ENCODE measurements at places on chromosomes 4 and X.
A peak's percentile ranks its signal among the peaks of the same experiment; 100 is the strongest.

DNA sequence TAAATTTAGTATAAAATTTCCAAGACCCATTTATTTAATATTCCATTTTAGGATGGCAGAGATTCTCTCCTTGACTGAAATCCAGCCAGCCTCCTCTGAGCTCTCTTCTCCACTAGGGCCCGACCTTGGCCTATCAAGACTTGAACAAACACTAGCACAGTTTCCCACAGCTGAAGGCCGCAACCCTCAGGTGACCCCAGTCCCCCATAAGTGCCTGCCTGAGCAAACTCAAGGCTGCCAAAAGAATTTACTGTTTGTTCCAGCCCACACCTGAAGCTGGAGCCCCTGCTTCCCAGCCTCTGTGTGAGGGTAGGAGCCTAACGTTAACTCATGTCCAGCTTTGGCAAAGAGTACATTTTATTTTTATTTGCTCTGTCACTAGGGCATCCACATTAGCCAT is 629.0 kb upstream of the ZFP42 start:
- DNase-seq: no peak

GRCh38 chrX:38278682-38279081 is 48.6 kb downstream of the RPGR start:
- DNase-seq: no peak

DNA sequence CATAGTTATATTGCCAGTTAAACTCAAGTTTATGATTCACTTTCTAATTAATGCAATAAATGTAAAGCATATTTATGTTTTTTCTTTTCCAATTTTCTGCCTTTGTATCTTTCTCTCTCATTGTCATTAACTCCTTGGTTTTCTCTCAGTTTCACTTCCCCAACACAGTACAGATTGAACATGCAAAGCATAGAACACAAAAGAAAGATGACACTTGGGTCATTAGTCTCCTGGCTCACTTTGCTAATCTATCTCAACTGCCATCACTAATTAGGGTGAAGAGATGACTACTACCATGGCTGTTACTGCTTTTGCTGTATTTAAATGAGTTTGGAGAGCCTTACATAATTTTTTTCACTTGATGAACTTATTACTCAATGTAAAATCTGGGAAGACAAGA is 12.3 kb upstream of the NAA11 start:
- DNase-seq: no peak

- peak; percentile 18 for DNase-seq
Measured at GRCh38 chr4:7759216-7759615, 180.4 kb downstream of the AFAP1 start.

DNA sequence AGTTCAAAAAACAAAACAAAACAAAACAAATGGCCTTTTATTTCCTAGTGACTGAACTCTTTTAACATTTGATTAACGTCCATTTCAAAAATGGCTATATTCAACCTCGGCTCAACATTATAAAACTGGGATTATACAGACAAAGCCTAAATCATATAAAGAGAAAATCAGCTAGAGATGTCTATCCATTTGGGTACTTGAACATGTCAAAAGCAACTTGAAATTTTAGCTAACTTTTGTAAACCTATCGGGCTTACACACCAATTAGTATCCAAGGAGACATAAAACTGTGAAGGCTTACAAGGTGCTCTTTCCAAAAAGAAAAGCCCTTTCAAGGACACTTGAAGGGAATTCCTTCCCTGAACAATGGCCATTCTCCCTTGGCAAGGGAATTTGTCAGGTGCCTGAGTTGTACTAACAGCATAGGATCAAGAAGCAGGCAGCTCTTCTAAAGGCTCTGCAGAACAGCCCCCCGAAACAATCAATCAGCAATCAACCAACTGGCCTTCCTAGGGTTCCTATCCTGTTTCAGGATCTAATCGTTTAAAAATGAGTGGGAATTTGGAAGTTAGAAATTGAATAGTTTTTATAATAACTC is 633.7 kb upstream of the HTR2C start:
- no peak for DNase-seq

DNA sequence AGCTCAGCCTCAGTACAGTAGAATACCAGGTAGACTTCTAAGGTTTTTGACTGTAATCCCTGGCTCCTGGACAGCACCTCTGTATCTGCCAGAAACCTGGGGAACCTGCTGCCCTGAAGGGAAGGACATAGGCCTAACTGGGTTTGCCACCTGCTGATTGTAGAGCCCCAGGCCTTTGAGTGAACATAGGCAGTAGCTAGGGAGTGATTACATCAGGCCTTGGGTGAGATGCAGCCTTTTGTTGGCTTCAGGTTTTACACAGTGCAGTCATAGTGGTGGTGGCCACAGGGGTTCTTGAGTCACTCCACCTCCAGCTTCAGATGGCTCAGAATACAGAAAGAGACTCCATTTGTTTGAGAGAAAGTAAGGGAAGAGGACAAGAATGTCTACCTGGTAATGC is 19.3 kb downstream of the IQCM start:
- DNase-seq: no peak

DNA sequence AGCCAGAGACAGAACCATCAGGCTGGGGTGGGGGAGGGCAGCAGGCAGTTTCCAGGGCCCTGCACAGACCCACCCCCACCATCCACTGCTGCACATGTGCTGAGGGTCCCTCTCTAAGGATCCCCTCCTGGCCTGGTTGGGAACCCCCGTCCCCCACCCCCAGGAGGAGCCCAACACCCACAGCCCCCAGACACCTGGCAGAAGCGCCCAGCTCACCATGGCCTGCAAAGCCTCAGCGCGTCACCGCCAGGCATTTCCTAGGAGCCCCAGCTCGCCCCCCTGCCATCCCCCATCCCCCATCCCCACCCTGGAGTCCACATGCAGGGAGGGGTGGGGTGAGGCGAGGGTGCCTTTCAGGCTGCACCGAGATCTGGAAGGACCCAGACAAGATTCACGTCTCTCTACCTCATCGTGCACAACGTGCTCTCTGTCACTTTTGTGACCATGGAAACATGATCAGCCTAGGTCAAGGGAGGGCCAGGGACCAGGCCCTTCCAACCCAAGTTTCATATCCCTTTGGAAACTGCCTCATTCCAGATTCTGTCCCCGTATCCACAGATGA is 9.3 kb downstream of the MXD4 start:
- DNase-seq: no peak

GRCh38 chr4:3307486-3307885 is 14.7 kb downstream of the RGS12 start:
- DNase-seq: no peak

DNA sequence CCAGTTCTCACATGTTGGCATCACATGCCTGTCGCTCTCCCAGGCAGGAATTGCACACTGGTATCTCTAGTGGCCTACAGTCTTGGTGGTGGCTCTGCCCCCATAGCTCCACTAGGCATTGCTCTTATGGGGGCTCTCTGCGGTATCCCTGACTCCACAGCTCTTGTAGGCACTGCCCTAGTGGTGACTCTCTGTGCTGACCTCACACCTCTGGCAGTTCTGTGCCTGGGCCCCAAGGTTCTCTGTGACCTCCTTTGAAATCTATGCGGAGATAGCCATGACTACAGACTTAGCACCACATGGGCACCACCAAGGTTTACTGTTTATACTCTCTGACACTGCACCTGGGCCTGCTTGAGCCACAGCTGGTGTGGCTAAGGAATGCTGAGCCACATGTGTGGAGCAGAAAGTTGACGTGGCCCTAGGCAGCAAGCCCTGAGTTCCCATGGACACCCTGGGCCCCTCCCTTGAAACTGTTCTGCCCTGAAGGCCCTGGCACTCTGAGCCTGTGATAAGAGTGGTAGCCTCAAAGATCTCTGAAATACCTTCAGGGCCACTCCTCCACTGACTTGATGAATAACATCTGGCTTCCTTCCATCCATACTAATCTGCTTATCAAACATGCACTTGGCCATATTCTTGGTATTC is 8.0 kb downstream of the SLC9B1 start:
- DNase-seq: no peak

DNA sequence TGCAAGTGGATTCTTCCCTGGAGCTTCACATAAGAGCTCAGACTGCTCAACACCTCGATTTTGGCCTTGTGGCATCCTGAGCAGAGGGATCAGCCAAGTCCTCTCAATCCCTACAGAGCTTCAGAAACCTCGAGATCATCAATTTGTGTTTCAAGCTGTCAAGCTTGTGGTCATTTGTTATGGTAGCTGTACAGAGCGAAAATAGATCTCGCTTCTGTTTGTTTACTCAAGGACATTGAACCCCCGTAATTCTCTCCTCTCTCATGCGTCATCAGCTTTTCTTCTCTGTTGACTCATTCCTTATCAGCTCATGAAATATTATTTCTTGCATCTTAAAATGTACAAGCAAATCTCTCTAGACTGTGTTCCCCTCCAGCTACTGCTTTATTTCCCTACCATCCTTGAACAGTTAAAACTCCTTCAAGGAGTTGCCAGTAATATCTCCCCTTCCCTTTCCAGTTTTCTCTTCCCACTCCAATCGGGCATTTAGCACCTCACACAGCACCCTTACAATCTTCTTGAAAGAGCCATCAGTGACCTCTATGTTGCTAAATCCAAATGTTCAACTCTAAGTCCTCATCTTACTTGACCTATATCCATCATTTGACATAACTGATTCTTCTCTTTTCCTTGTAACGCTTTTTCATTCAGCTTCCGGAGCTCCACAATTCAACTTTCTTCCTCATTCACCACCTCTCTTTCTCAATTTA is 106.2 kb upstream of the FAT1 start:
- DNase-seq: no peak

GRCh38 chr4:95548738-95549245 is at the start of gene UNC5C:
UNC5C (minus strand) TSS chr4:95548973.
- no peak for DNase-seq

DNA sequence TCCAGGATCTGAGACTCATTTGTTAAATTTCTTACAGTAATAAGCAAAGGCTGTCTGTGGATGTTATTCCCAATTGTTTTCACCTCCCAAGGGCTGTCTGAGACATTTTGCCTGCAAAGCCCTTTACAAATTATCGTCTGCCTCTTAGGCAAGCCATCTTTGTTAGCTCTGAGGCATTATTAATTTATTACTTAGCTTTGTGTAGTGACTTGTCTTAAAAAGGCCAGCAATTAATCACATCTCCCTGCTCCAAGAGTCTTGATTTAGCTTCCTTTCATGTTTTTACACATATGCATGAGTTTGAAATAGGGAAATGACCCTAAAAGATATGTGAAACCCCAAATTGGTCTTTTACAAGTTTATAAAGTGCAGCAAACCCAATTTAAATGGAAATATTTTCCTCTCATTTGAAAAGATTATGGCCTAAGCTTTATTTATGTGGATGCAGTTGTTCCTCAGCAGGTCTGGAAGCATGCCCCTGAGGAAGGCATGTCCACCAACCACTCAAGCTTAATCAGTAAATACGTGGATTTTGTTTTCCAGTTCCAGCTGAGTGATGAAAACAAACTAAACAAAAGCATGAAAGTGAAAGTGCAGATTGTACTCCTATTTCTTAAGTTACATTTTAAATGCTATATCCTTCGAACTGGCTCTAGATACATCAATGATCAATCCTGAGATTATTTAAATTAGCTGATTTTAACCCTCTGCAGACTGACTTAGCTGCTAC is 173.6 kb upstream of the LNX1 start:
- DNase-seq: no peak

Data from stimulated activated CD4-positive, alpha-beta T cell treated with anti-CD3 and anti-CD28 coated beads, Interleukin-1b, Interleukin-23, amount 100 ng/mL, for 1 hour (primary cell).